ENCODE measurements at places on chromosomes 11 and 22.

DNA sequence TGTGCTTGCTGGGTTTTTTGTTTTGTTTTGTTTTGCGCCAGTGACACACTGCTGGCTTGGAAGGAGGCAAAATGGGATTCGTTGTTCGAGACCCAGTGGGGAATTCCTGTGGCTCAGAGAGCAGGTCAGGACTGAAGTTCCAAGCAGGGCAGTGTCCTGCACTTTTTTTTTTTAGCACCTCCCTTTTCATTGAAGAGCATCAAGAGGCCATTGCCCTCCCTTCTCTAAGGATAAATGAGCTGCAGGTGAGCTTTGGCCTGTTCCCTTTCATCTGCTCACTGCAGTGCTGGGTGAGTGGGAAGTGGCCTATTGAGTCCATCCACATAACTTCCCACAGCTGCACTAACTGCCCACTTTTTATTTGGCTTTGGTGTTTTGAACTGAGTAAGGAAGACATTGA, 87.8 kb downstream of the ARHGAP42 start:
- peak; percentile 16 for DNase-seq

DNA sequence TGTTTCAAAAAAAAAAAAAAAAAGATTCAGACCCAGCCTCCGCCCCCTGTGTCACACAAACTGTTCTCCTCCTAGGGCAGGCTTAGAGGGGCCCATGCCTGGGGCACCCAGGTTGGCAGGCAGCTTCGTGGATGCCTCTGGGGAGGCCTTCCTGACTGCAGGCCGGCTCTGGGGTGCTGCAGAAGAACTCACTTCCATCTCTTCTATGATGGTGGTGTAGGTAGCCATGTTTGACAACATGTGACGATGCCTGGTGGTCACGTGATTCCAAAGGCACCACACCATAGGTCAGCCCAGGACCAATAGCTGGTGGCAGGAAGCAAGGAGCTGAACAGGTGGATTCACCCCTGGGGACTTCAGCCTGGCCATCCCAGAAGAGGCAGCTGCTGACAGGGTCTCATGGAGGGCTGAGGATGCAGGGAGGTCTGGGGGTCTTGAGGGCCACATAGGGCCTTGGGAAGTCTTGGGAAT, 24.1 kb upstream of the CELSR1 start:
- no peak for DNase-seq

- DNase-seq = no peak
Observed at GRCh38 chr11:313304-313786, 495 bp upstream of the IFITM1 start.

- no peak for DNase-seq
Observed at GRCh38 chr11:12524865-12525264, 147.5 kb downstream of the PARVA start.

DNA sequence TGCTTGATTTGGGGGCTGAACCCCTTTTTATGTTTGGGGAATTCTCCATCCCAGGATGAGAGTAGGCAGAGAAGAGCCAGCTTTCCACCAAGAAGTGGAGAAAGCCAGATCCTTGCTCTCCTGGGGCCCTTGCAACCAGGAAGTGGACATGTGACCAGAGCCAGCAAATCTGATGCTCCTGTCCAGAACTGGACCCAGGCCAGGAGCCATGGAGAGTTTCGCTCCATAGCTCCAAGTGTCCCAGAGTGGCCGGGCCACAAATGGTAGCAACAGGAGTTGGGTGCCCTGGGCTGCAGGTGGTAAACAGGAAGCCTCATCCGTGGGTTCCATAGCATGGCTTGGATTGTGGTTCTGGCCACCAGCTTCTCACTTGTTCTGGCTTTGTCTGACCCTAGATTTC, 93.9 kb upstream of the CD82 start:
- DNase-seq = no peak

- no peak for DNase-seq
Observed at GRCh38 chr11:6663794-6664469, 8.3 kb upstream of the DCHS1 start.

GRCh38 chr11:16000065-16000464, 356.3 kb downstream of the SOX6 start:
- DNase-seq = peak; percentile 61

DNA sequence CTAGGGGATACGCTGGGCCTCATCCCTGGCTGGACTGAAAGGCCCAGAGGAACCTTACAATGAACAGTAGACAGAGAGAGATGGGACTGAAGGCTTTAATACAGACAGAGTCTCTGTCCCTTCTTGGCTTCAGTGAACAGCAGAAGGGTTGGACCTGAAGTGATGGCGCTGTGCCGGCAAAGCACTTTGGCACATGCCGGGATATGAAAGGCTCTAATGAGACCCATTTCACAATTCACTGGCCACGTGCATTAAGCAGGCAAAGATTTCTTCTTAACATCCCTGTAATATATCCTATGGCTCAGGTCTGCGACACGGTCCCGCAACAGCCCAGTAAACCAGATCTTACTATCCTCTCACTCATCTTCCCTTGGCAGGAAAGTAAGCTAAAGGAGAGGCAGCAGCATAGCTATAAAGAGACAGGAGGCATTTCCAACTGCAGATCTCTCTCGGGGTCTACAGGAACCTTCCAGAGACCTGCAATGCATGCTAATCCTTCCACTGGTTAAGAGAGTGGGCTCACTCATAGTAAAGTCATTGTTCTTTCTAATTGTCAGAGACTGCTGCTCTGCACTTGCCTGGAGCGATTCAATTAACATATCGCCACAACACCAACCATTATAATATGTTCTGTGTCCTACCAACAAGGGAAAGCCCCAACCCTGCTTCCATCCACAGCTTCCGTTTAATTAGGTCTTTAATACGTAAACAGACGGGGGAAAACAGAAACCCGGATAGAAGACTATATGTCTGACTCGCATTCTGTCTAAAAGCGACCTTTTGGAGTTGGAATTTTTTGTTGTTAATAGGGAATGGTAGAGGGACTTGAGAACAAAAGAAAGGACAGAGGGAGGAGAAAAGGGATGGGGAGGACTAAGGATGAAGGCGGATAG, 1179.0 kb downstream of the LRRC4C start:
- DNase-seq = no peak

GRCh38 chr11:70631624-70632047, 233.3 kb downstream of the CTTN start:
- DNase-seq = no peak

- peak; percentile 69 for DNase-seq
Observed at GRCh38 chr11:8033305-8034105, 46.4 kb downstream of the EIF3F start.

DNA sequence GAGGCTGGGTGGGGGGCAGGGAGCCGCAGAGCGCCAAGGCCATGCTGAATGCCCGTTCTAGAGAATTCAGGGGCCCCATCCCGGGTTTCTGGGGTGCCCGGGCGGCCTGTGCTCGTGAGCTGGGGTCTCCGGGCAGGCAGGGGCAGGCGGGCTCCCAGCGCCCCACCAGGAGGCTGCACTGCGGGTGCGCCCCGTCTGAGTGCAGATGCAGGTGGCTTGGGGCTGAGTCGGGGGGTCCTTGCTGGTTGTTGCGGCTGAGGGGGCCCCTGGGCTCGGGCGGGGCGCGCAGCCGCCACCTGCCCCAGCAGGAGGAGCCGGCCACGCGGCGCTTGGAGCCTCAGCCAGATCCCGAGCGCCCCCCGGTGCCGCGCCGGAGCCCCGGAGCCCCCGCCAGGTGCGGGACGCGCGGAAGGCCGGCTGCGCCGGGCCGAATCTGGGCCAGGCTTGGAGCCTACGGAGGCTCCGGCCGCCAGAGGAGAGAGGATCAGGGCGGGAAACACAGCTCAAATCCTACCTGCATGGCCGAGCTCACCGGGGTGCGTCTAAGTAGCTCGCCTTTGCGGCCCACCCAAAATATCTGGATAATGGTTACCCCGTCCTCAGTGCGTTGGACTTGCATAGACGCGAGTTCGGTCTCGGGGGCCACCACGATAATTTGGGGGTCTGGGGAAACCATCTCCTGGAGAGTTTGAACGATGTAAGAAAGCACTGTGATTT, 590 bp upstream of the IGF2 start:
- DNase-seq = no peak

- peak; percentile 33 for DNase-seq
Observed at GRCh38 chr11:104594228-104594958, 303.9 kb downstream of the CASP12 start.

DNA sequence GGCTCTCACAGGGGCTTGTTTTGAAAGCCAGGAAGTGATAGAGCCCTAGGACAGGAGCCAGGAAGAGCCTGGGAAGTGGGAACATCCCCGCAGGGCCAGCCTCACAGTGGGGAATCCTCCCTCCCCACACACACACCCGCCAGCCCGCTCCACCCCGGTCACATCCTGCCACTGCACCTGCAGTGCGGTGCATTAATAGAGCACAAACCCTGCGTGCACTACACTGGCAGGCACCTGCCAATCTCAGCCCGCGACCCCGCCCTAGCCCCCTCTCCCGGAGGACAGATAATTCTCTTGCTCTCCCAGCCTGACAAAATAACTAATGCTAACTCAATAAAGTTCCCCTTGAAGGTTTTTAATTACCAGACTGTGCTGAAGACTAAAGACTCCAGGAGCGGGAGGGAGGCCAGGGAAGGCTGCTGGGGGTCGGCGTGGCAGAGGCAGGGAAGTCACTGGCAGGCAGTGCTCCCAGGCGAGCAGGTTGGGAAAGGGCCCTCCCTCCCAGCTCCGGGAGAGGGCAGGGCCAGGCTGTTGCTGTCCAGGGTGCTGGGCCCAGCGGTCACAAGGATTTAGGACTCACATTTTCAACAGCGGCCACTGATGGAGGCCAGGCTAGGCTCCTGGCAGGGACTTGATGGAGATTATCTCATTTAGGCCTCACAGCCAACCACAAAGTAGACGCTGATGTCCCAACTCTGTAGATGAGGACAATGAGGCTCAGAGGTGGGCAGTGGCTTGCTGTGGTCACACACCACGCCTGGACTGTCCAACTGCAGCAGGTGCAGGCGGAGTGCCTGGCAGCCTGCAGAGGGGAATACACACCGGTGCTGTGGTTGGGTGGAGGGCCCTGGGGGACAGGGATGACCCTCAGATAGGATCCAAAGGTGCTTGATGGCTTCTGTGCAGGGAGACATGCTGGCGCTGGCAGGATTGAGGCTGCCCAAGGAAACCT, 23.9 kb upstream of the TCF20 start:
- peak; percentile 24 for DNase-seq

DNA sequence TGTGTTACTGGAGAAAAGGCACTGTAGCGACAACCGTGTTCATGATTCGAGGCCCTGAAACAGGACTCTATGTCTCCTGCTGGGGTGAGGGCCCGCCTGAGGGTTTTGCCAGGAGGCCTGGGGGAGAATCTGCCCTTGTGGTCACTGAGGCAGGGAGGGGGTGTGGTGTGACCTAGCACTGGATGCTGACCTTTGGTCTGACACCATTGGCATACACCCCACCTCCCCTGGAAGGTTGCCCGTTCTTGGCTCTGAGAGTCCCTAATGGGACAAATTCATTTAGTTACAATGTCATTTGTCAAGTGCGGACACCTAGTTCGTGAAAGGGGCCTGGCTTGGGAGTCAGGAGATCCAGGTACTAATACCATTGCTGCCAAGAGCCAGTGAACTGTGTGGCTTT, 29.0 kb downstream of the NECTIN1 start:
- DNase-seq = no peak

DNA sequence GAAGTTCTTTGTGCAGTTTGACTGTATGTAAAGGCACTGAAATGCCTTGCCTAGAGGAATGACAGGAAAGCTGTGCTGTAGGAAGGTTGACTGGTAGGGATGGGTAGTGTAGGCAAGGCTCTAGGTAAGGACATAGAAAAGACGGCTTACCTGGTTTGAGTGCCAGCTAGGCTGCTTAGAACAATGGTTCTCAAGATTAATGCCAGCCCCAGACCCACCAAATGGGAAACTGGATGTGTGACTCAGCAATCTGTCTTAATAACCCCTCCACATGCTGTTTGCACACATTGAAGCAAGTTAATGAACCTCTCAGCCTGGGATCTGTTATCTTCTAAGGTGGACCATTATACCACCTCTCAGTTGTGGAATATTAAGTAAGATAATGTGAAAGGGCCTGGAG, 3.7 kb downstream of the RPS3 start:
- DNase-seq = no peak

DNA sequence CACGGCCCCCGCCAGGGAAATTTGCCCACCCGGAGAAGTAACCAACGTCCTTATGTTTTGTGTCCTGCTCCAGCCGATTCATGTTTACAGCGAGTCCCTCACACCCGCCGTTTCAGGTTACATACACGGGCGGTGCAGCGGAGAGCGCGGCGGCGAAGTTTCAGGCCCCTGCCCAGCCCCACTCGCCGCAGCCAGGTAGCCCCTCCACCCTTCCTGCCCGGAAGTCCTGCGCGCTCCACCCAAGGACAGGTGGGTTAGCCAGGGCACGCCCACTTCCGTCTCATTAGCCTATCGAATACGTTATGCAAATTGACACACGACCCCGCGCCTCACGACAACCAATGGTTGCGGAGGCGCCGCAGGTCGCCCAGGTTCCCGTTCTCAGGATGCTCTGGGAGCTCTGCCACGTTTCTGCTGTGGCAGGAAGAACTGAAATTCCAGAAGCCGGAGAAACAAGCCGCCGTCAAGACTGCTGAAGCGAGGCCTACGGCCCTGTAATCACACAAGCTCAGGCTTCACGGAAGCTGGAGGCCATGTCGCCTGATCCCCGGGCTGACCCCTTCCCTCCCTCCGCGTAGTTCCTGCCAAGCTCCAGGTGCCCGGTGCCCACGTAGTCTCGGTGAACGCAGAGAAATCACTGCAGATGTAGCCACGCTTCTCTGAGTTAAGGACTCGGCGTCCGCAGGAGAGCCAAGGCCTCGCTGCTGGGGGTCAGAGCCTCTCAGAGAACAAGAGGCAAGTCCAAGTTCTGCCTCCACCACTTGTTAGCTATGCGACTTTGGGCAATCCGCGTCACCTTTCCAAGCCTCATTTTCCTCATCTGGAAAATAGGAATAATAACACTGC, 22.4 kb upstream of the MYH9 start:
- no peak for DNase-seq

DNA sequence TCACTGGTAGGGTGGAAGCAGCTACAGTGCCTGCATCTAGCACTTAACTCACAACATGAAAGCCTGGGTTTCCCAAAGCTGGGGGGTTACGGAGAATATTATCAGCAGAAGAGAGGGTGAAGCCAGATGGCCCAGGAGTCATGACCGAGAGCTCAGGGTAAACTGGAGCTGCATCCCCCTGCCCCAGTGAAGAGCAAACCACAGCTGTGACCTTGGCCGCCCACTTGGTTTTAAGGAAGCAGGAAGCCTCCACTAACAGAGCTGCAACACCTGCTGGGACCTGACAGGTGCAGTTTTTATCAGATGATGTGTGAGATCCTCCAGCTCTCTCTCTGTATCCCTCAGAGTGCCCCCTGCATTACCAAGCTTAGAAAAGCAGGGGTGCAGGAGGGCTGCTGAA, 20.9 kb downstream of the TCP11L1 start:
- DNase-seq = no peak

DNA sequence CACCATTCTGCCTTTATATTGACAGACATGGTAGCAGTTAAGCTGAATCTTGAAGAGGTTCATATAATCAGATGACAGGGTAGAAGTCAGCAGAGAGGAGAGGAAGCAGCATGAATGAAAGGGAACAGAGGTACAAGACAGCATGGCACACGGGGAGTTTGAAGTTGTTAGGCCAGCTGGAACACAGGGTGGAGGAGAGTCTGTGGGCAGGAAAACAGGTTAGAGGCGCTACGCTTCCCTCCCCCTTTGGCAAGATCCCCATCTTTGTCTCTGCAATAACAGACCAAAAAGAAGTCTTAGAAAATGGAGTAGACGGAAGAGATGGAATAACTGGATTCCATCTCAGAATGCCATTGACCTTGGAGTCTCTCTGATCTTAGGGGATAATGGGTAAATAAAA, 20.0 kb upstream of the NDUFC2 start:
- DNase-seq = no peak

- DNase-seq = no peak
Observed at GRCh38 chr11:18280438-18281045, 14.5 kb downstream of the SAA1 start.
